ENCODE measurements at places on chromosomes 5 and 9.
A peak's percentile ranks its signal among the peaks of the same experiment; 100 is the strongest.

DNA sequence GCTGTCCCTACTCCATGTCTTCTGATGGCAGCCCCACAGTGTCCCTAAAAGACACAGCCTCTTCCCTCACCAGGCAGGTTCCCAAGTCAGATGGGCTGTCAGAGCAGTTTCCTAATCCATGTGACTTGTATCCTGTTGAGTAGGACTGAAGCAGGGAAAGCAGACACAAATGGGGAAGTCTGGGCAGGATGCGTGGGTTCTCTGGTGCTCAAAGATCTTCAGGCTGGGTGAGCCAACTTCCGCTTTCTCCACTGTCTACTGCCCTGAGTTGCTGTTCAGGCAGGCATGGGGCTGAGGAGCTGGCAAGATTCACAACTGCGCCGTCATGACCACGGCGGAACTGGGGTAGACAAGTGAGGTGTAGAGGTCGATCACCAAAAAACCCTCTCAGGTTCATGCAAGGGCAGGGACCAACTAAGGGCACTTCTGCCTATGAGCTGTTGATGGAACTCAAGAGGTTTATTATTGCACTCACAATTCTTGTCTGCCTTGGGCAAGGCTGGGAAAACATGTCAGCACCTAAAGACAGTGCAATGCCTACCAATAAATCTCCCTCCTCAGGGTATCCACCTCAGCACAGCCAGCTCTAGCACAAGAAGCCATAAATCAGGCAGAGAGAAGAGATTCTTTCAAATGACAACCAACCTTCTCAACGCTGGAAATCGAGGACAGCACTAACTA lies 83.4 kb downstream of the RAPGEF1 start:
- no peak for DNase-seq

DNA sequence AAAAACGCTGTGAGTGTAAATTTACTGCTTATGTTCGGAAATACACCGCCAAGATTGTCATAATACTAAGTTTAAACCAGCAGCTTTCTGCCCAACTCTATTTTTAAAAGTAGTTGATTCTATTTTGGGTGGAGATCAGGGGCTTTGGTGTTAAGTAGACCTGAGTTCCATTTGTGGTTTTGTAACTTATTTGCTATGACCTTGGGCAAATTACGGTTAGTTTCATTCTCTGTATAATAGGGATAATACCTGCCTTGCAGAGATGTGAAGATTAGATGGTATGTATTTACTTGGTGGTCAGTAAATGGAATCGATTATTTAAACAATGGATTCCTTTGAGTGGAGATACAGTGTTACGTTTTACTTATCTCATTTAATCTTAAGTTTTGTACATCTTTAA lies 1.6 kb downstream of the RAD23B start:
- DNase-seq, result no peak

DNA sequence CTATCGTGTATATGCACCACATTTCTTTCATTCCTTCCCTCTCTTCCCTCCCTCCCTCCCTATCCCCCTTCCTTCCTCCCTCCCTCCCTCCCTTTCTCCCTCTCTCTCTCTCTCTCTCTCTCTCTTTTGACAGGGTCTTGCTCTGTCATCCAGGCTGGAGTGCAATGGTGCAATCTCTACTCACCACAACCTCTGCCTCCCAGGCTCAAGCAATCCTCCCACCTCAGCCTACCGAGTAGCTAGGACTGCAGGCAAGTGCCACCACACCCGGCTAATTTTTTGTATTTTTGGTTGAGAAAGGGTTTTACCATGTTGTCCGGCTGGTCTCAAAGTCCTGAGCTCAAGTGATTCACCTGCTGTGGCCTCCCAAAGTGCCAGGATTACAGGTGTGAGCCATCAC lies 1.1 kb upstream of the ANKS6 start:
- no peak for DNase-seq

GRCh38 chr5:96064877-96065276 lies 103.2 kb upstream of the ELL2 start:
- no peak for DNase-seq

DNA sequence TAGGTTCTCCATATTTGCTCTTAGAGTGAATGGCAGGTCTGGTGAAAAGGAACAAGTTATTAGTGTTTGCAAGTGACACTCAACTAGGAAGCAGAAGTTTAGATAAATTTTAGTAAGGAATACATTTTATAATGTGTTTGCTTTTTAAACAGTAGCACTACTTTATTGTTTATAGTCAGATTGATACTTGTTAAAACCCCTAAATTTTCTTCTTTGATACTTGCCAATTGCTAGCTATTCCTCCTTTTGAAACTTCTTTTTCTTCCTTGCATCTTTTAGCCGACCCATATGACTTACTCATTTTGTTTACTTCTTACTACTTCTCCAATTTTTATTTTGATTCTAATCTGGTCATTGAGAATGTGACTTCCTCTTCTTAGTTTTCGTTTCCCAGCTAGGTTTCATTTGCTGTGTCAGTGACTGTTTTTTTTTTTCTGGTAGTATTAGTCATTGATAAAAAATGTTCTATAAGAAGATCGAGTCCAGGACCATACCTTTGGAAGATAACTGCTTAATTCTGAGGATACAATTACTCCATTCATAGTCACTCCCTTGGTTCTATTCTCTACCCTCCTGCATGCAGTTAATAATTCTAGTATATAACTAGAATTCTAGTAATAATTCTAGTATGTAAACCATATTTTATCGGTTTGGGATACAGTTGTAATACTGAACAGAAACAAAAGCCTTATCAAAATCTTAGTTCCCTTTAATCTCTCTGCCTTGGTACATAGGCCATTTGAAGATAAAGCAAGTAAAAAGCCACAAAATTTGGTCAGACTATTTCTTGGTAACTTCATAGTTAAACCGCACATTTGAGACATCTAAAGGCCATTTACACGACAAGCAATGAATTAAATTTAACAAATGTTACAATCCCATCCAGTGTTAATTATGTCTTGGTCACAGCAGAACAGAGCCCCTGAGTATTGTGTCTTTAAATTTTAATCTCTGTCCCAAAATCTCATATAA lies 2.8 kb upstream of the RICTOR start:
- peak; percentile 70 for DNase-seq

GRCh38 chr5:150068961-150069645 lies 17.3 kb downstream of the CSF1R start:
- DNase-seq, result no peak

GRCh38 chr9:114469091-114469853 lies 36.0 kb downstream of the WHRN start:
- no peak for DNase-seq

GRCh38 chr5:80125022-80125961 lies 90.1 kb downstream of the THBS4 start:
- DNase-seq, result no peak

- no peak for DNase-seq
Measured at GRCh38 chr9:426976-427375, 212.3 kb downstream of the DOCK8 start.

GRCh38 chr5:107464876-107465275 lies 205.9 kb downstream of the EFNA5 start:
- DNase-seq, result no peak

DNA sequence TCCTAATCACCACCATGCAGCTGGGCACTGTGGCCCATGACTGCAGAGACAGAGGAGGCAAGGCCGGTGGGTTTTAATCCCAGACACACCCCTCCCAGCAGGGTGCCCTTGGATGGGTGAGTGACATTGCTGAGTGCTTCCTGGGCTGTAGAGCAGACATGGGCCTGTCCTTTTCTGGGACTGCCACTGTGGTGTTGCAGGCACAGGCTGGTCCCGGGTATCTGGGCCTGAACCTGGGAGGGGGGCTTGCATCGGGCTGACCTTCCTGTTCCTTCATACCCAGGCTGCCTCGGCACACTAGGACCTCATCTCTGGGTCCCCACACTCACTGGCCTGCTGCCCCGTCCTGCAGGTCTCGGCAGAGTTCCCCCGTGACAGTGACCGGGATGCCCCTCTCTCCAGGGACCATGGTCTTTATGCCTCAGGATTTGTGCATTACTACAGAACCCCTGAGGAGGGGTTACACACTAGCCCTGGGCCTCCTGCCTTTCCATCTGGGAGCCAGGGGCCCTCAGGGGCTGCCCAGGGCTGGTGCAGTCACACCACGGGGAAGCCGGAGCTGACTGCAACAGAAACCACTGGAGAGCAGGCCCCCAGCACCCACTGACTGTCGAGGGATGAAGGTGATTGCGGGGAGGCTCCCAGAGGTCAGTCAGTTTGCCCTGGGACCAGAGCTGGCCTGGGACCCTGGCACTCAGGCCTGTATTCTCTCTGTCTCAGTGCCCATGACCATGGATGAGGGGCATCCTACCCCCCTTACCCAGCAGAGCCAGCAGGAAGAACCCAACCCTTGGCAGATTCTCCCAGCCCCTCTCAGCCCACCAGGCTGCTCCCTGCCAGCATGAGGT lies 8.9 kb upstream of the SLC25A48 start:
- no peak for DNase-seq

DNA sequence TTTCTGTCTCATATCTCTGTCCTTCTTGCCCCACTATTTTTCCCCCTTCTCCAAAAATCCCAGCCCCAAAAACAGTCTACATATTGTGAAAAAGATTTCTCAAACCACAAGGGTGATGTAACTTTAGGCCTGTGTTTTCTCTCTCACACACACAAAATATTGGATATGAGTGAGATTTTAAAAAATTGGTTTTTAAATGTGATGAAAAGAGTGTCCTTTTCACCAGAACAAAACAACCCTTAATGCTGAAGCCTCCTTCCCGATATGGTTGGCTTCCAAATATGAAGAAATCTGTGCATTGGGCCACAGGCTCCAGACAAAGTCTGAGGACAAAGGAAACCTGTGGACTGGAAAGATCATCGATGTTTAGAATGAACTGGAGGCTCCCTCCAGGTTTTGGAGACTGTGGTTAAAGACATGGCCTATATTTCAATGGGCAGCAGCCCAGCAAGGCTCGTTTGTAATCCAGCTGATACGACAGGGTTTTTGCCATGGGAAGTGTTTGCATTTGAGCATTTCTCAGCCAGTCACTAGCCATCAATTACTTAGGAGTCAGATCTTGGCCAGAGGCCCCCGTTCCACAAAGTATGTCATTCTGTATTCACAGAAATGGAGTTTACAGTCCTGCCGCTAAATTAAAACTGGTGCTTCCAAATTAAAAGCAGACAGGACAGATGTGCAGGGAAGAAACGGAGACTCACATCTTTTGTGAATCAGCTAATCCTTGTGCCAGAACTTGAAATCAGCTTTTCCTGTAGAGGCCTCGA lies 546.3 kb downstream of the EBF1 start:
- no peak for DNase-seq

DNA sequence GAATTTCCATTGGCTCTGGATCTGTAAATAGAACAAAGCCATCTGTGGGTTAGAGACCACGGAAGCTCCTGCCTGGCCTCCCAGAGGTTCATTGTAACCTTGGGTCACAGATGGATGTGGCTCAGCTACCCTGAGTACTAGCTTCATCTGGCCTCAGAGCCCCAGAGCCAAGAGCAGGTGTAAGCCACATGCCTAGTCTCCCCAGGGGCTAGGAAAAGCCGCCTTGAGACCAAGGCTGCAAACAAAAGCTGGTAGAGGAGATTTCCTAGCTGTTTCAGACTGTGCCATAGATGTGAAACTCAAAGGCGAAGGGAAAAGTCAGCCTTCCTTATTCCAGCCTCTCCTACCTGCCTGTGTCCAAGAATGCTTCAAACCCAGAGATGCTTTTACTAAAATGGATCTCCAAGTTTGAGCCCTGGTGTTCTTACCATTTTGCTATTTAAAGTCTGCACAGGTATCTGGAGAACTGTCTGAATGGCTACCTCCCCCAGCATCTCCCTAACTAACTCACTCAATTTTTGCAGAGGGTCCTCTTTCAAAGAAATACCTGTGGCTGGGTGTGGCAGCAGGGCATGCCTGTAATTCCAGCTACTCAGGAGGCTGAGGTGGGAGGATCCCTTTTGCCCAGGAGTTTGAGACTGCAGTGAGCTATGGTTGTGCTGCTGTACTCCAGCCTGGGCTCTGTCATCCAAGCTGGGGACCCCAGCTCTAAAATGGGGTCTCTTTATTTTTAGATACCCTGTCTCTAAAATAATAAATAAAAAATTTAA lies 42.3 kb upstream of the MAP1B start:
- DNase-seq, result no peak

DNA sequence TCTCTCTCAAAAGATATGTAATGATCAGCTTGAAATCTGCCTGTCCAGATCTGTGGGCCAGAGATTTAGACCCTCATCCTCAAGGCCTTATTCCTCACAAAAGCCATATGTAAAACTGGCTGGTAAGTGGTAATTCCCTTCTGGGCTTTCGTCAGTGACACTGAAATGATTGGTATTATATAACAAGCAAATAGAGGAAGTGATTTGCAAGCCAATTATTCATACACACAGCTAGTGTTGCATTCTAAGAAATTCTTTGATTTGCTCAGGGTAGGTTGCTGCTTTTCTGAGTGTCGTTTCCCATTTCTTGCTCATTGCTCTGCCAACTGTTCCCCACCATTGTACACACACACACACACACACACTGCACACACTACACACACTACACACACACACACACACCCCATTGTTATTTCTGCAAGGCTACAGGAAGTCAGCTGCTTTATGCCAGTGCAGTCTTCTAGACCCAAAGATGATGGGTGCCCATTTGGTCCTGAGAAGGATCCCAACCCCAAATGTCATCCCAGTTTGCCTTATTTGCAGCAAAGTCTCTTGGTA lies 76.8 kb downstream of the PRLR start:
- DNase-seq, result no peak

All from A549 (cell line).